SK-N-MC (cell line): ENCODE measurements at places on chromosomes 2 and 18.

- no peak for DNase-seq
Measured at GRCh38 chr2:166765141-166765540, 123.1 kb upstream of the XIRP2 start.

- no peak for DNase-seq
Measured at GRCh38 chr2:145939949-145940348, 1420.0 kb upstream of the ZEB2 start.

DNA sequence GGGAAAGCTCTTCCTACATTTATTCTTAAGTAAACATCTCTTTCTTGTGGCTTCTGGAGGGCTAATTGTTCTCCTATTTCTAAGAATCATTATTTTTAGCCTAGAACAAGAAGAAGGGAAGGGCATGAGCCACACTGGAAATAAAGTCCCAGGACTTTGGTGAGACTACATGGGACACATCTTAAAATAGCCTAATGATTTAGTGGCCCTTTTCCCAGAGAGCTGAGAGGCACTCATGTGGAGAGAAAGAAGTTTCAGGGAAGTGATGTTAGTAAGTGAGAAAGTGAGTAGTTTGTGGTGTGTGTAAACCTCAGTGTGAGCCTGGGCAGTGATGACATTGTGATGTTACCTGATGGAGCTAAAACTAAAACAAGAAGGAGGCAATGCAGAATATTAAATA is 14.6 kb downstream of the ITGA4 start:
- no peak for DNase-seq

GRCh38 chr18:45849529-45849928 is 24.1 kb downstream of the SIGLEC15 start:
- no peak for DNase-seq

DNA sequence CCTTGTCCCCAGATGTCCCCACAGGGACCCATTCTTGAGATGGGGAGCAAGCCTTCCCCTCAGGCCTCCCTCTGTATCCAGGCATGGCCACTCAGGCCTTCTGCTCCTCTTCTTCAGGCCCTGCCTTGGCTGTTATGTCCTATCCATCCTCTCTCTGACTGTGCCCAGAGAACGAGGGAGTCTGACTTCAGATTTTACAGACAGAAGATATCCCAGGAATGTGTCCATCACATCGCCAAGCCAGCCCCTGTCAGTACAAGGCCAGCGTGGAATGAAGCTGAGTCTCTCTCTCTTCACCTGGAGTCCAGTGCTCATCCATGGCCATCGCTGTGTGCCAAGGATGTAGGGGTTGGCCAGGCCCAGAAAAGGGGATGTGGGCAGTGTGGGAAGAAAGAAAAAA is 57.6 kb downstream of the SDC1 start:
- no peak for DNase-seq

- no peak for DNase-seq
Measured at GRCh38 chr2:149741646-149742045, 154.1 kb upstream of the MMADHC start.
